ENCODE measurements at places on chromosomes 1 and 21.

- no peak for DNase-seq
These were observed 87.1 kb upstream of the ARHGEF16 start for GRCh38 chr1:3367376-3367775.

GRCh38 chr1:152585586-152585985 lies 5.3 kb upstream of the LCE3D start:
- no peak for DNase-seq

DNA sequence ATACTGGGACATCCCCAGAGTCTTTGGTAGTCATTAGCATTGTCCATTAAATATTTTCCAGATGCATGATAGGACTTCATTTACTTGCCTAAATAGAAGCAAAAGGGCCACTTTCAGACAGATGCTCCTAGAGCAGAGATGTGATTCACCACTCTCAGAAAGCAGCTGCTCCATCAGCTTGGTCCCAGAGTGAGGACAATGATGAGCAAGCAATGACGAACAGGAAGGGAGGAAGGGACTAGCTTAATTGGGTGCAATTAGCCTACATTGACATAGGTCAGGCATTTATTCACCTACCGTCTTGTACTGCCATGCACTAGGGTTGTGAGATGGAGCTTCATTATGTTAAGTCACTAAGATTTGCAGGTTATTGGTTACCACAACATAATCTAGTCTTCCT lies 85.1 kb upstream of the PLXNA2 start:
- no peak for DNase-seq

- no peak for DNase-seq
These were observed 40.9 kb downstream of the AGPAT3 start for GRCh38 chr21:43905726-43906455.

- DNase-seq: no peak
These were observed 569.3 kb upstream of the NEGR1 start for GRCh38 chr1:72851597-72851996.

GRCh38 chr1:173934440-173934839 lies 17.3 kb upstream of the SERPINC1 start:
- DNase-seq: no peak

DNA sequence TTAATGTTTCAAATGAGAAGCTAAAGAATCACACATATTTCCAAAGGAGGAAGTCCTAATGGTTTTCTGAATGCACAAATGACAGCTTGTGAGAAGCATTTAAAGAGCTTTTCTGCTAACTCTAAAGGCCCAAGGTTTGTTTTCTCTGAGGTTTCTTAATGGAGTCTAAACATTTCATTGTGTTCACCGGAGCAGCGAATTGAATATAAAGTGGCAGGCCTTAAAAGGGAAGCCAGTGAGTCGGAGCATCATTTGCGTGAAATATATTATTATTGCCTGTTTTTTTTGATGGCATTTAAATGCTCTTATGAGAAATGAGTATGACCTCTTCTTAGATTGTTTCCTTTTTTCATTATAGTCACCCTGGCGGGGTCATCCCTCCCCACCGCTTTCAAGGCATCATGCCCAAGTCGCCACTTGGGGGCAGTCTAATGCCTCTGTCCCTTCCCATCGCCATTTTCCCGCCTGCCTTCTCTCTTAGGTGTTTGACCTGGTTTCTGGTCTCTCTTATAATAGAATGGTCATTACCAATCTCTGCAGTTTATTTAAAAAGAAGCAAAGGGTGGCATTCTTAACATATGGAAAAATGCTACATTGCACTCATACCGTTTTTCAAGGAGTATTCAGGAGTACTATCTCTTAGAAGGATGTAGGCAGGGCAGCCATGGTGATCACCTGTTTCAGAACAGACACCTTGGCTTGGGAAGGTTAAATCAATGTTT lies 25.3 kb upstream of the OVAAL start:
- peak; percentile 65 for DNase-seq

GRCh38 chr1:86981482-86982213 lies 67.2 kb downstream of the HS2ST1 start:
- no peak for DNase-seq

DNA sequence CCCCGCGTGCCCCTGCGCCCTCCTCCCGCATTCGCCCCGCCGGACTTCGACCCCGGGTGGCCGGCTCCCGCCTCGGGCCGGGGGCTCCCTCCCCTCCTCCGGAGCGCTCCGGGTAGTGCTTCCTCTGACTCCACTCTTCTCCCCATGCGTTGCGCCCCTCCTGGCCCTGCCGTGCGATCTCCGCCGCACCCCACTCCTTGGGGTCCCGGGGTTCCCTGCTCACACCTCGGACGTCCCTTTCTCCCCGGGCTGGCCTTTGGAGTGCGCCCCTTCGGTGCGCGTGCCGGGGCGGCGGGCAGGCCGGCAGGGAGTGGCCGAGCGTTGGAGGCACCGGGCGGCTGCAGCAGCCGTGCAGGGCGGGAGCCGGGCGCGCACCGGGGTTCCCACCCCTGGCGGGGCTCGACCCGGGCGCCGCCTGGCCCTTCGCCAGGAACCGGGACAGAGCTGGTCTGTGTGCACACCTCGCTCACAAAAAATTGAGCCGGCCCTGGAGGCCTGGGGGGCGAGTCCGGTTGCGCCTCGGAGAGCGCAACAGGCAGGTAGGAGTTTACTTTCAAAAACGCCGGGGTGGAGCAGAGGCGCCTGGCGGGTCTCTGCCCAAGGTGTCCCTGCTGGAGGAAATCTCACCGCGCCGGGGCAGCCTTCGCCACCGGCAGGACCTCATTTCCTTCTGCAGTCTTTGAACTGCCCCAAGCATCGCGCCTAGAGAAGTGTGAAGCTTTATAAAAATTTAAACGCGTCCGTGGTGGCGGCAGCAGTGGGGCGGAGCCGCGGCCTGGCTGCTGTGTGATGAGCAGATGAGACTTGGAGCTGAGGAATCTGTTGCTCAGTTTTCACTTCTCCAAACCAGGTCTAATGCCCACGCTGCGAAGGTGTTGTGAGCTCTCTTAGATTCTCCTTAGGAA lies 650 bp downstream of the VANGL1 start:
- DNase-seq: peak; percentile 57

DNA sequence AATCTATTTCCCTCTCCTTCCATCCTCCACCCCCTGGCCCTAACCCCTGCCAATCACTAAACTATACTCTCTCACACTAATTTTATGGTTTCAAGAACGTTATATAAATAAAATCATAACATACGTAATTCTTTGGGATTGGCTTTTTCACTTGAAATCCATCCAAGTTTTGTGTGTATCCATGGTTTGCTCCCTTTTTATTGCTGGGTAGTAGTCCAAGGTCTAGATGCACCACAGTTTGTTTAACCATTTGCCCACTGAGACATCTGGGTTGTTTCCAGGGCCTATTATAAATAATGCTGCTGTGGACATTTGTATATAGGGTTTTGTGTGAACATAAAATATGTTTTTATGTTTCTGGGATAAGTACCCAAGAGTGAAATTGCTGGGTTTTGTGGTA lies 61.4 kb downstream of the TEX35 start:
- DNase-seq: no peak

- no peak for DNase-seq
These were observed 324.9 kb upstream of the SNX7 start for GRCh38 chr1:98336472-98337083.

DNA sequence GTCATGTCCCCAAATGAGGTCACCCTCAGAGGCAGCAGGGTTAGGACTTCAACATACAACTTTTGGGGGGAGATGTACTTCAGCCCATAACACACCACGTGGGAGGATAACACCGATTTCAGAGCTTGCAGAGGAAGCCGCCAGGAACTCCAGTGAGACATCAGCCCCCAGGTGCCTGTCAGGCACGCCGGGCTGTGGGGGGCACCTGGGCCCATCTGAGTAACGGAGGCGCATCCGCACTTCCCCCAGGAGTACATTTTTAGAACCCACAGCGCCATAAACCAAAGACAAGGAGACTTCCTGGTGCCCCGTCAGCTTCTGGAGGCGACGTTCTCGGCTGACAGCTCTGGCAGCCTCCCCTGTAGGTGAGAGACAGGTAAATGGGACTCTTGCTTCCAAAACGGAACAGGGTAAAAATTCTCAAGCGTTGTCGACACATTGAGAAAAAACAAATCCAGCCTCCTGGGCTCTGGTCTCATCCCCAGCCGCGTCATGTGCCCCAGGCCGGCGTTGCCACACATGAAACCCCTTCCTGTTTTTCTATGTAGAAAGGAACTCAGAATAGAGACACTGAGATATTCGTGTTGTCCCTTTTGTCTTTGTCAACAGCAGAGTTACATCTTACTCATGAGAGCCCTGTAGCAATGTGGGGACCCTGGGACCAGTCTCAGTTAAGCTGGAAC lies 93.3 kb downstream of the PDE9A start:
- DNase-seq: no peak

GRCh38 chr1:36322786-36323635 lies 434 bp downstream of the EVA1B start:
- peak; percentile 27 for DNase-seq

GRCh38 chr1:3186526-3186921 lies 117.5 kb downstream of the PRDM16 start:
- DNase-seq: no peak

- no peak for DNase-seq
These were observed 76.9 kb downstream of the GPATCH2 start for GRCh38 chr1:217553949-217554509.

DNA sequence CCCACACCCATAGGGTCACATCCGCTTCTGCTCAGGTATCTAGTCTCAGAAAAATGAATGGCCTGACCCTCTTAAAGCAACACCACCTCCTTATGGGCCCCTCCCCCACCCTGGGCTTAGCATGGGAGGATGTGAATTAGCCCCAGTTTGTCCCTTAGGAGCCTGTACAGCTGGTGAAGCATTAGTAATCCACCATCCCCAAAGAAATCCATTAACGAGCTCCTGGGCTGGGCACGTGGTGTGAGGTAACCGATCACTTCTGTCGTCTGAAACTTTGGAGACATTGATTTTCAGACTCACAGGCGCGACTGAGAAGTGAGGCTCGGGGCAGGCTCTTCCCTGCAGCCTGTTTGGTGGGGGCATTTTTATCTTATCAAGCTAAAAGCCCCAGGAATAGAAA lies 10.5 kb downstream of the RASSF5 start:
- DNase-seq: no peak

GRCh38 chr1:92994105-92994712 lies 32.9 kb upstream of the DIPK1A start:
- peak; percentile 81 for DNase-seq

DNA sequence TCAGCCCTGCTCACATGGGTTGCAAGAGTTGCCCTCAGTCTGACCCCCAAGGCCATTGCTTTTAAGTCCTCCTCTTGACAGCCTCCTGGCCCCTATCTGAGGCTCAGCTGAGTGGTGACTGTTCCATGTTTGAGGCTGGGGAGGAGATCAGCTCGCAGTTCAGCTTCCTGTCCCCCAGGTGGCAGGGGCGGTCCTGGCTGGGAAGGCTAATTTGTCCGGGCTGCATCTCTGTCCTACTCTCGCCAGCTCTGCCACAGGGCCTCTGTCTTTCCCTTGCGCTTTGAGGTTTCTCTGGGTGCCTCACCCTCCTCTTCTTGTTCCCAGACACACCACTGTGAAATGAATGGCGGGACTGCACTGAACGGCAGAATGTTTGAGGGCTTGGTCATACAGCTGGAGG lies 157.3 kb downstream of the KCNJ6 start:
- DNase-seq: peak; percentile 27

DNA sequence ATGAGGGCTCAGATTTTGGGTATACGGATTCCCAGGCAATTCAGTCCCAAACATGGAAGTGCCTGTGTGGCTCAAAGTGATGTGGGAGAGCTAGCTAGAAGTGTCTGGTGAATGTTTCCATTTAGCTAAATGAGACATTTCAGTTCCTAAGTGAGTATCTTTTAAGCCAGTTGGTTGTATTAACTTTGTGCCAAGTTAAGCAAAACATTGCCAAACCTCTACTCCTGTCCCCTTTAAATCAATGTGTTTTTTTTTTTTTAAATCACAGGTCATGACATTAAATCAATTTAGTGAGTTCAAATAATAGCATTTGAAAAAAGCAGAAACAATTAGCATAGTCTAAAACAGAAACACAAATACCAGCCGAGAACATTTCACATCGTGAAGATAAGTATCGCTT lies 230.1 kb downstream of the ASTN1 start:
- no peak for DNase-seq

DNA sequence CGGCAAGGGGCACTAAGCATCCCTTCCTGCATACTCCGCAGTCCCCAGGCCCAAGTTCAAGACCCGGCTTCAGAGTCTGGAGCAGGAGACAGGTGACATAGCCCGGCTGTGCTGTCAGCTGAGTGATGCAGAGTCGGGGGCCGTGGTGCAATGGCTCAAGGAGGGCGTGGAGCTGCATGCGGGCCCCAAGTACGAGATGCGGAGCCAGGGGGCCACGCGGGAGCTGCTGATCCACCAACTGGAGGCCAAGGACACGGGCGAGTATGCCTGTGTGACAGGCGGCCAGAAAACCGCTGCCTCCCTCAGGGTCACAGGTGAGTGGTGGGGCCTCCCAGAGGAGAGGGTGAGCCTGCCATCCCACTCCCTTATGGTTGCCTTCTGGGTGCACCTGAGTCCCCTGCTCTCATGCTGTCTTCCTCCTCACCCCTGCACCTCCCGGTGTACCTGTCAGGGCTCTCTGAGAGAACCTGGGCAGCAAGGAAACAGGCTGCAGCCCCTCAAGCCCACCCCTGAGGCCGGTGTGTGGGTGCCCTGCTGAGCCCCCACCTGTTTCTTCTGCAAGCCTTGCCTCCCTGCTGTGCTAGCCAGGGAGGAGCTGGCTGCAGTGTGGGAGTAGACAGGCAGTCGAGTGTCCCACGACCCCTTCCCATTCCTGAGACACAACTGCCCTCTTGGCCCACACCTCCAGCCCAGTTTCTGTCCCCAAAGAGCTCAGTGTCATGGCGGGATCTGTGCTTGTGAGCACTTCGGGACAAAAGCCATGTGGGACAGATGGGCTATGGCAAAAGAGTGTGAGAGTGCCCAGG lies 99.2 kb downstream of the TRIM11 start:
- DNase-seq: no peak

DNA sequence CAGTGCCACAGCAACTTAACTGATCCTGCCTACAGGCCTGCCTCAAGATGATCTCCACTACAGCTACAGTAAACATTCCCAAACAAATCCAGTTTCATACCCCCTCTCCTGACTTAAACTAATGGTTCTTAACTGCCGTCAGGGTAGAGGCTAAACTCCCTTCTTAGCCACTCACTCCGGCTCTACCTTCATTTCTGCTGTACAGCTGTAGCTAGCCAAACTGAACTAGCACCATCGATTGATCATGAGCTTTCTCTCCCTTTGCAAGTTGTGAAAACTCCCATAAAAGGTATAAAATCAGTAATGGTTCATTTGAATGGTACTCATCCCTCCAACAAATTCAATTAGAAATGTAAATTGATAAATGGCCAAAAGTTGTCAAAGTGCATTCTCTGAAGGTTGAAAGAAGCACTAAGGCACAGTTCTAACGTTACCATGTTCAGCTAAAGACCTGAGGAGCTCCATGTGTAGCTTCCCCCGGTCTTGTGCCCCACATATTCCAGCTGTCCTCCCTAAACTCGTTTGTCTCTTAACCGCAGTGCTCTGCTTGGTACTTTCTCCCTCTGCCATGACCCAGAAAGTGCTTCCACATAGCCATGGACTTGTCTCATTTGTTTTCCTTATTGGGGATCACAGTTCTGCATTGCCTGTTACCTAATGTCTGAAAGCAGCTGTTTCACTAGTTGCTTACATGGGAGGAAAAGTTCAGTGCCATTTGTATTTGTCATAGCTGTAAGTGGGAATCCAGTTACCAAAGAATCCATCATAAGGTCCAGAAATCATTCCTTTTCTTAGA lies 49.8 kb downstream of the DHX9 start:
- DNase-seq: no peak

Measured in DND-41 (cell line).